ENCODE measurements at places on chromosomes 16 and 17.

DNA sequence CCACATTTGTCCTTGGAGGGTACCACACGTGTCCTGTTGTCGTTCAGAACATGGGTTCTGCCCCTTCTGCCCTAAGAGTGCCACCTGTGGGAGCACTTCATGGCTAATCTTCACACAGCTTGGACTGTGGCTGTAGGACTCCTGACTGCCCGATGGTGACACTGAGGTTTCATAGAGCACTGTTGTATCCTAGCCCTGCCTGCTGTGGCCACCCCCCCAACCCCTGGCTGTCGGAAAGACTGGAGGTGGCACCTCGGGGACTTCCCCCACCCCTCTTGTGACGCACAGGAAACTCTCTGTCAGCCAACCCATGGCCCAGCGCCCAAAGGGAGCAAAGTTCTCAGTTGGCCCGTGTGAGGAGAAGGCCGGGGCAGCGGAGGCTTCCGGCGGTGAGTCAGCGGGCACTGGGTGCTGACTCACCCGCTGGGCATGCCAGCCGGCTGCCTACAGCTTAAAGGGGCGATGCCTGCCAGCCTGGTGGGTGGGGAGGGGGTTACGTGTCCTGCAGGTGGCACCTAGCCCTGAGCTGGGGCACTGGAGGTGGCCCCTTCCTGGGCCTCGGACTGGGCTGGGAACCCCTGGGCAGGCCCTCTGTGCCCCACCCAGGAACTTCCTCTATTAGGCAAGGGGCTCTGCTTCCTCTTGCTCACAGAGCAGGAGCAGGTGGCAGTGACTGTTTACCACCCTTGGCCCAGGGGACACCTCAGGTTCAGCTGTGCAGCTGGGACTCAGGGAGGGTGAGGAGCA is 3.4 kb downstream of the MAP2K3 start:
- peak; percentile 67 for DNase-seq

GRCh38 chr16:49608779-49609178 is 235.2 kb downstream of the C16orf78 start:
- no peak for DNase-seq

- peak; percentile 43 for DNase-seq
These were observed 12.8 kb upstream of the PCTP start for GRCh38 chr17:55737976-55738501.

GRCh38 chr17:10309003-10309974 is 63.5 kb downstream of the MYH13 start:
- DNase-seq: no peak

GRCh38 chr16:77459534-77460254 is 24.9 kb upstream of the ADAMTS18 start:
- DNase-seq: no peak

- DNase-seq: no peak
These were observed 28.9 kb downstream of the CPSF4L start for GRCh38 chr17:73232587-73233373.

- DNase-seq: no peak
These were observed 32.3 kb downstream of the GRB7 start for GRCh38 chr17:39769974-39770587.

GRCh38 chr17:15291674-15292361 is 26.7 kb upstream of the PMP22 start:
- no peak for DNase-seq

- DNase-seq: no peak
These were observed 10.9 kb downstream of the SLC43A2 start for GRCh38 chr17:1617620-1618174.

GRCh38 chr17:28096756-28097155 is 54.3 kb downstream of the NLK start:
- DNase-seq: no peak

DNA sequence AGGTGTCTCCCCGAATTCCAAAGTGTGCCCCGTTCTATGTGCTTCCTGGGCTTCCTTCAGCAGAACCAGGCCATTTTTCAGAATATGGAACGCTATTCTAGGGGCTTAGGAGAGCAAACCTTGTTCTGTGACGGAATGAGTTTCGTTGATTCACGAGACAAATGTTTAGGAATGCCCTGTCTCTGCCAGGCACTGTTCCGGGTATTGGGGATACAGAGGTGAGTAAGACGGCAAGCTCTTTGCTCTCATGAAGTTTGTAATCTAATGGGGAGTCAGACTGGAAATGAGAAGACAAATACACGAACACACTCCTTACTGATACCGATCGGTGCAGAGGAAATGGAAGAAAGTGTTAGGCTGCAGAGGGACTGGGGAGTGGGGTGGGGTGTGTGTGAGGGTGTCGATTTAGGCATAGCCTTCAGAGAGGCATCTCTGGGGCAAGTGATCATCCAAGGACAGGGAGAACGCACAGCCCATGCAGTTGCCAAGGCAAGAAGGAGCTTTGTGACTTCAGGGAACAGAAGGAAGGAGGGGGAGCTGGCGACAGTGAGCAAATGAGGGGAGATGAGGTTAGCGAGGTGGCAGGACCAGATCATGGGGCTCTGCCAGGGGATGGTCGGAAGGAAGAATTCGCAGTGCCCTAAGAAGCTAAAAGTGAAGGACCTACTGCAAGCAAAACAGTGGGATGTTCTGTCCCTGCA is 189.6 kb downstream of the MSI2 start:
- DNase-seq: no peak

DNA sequence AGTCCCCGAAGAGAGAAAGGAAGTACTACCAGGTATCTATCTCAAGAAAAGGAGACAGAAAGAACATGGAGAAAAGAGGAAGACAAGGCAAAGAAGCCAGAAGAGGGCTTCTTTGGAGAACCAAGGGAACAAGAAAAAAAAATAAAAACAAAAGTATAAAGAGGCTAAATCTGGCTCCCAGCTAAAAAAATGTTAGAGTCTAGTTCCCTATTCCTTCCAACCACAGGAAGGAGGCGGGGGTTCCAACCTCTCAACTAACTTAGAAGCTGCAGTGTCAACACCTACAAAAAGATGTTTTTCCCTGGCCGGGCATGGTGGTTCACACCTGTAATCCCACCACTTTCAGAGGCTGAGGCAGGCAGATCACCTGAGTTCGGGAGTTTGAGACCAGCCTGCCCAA is 13.4 kb downstream of the UTP6 start:
- DNase-seq: no peak

GRCh38 chr16:55506708-55507107 is 2.2 kb upstream of the LPCAT2 start:
- DNase-seq: no peak

GRCh38 chr17:48044851-48045250 is 3.3 kb upstream of the NFE2L1 start:
- no peak for DNase-seq

- peak; percentile 92 for DNase-seq
These were observed 822 bp upstream of the ZSCAN10 start for GRCh38 chr16:3099732-3100499.

GRCh38 chr16:86010680-86011141 is 111.7 kb downstream of the IRF8 start:
- no peak for DNase-seq

GRCh38 chr17:83185023-83186002 is 105.9 kb downstream of the METRNL start:
- DNase-seq: no peak

- DNase-seq: no peak
These were observed 23.4 kb downstream of the SMURF2 start for GRCh38 chr17:64638552-64639203.

DNA sequence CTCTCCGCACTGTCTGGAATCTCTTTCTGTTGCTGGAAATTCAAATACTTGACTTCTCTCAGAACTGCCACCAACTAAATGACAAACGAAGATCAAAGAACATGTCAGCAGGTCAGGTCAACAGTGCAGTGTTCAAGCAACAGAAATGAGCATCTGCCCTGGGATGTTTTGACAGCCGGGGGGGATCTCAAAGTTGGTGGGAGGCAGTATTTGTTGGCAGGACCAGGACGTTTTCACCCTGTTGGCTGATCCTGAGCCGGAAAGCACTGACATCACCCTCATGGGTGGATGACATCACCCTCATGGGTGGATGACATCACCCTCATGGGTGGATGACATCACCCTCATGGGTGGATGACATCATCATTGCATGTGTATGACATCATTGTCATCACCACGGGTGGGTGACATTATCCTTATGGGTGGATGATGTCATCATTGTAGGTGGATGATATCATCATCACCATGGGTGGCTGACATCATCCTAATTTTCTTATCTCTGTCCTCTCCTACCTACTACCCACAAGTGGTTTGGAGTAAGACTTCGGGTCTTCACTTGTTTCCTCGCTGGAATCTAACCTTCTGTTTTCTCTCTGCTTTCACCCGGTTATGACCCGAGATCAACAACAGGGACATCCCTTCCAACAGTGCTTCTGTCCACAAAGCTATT is 18.9 kb downstream of the DNAH17 start:
- no peak for DNase-seq

- DNase-seq: no peak
These were observed 56.1 kb upstream of the TOX3 start for GRCh38 chr16:52603015-52603414.

DNA sequence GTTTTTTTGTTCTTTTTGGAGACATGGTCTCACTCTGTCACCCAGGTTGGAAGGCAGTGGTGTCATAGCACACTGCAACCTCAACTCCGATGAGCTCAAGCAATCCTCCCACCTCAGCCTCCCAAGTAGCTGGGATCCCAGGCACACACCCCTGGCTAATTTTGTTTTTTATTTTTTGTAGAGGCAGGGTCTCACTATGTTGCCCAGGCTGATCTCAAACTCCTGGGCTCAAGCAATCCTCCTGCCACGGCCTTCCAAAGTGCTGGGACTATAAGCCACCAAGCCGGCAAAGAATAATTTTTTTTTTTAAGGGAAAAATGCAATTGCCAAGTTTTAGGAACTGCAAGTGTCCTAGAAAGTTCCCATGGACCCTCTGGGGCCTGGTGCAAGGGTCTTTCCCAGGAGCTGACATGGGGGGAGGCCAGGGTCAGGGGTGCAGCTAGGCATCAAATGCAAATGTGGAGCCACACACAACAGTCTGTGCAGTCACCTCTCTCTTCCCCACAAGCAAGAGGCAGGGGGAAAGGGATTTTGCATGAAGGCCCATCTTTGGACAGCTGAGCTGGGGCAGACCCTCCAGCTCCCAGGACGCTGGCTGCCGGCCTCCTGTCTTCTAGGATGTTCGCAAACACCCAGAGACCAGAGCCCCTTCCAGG is 20.1 kb upstream of the BCAR1 start:
- DNase-seq: no peak

DNA sequence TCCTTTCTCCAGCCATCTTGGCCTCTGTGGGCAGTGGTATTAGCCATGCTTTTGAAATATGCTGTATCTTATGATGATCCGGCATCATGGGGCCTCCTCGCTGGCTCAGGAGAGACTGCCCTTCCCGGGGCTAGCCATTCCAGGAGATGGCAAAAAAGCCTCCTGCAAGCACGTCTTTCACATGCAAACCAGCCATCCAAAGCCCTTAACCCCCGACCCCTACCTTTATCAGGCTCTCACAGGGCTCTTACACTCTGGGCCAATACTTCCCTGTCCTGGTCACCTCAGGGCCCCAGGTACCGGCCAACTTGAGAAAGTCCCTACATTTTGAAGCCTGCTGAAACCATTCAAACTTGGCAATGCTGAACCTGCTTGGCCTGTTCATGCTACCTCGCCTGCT is 36.4 kb downstream of the MYH13 start:
- no peak for DNase-seq

GRCh38 chr16:84593825-84594724 is 23.8 kb downstream of the COTL1 start:
- DNase-seq: no peak

GRCh38 chr16:24850289-24850938 is 4.7 kb downstream of the SLC5A11 start:
- no peak for DNase-seq

GRCh38 chr17:75738218-75738802 is 17.1 kb downstream of the ITGB4 start:
- DNase-seq: peak; percentile 49

DNA sequence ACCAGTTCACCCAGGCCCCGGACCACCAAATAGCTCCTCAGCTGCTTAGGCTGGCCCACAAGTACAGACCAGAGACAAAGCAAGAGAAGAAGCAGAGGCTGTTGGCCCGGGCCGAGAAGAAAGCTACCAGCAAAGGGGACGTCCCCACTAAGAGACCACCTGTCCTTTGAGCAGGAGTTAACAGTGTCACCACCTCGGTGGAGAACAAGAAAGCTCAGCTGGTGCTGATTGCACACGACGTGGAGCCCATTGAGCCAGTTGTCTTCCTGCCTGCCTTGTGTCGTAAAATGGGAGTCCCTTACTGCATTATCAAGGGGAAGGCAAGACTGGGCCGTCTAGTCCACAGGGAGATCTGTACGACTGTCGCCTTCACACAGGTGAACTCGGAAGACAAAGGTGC is 15.4 kb downstream of the FOXF1 start:
- no peak for DNase-seq

DNA sequence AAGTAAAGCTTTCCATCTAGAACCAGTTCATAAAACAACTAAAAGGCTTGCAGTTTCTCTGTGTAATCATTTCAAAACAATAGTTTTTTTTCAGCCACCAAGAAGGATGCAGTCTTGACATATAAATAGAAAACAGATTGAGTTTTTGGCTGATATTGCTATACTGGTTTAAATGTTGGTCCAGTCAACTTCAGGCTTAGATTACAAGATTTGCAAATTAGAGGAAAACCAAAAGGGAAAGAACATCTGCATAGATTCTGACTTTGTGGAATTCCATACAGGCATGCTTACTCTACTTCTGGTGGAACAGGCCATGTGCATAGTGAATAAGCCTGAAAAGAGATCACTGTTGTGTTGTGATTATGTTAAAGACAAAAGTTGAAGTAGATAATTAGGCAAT is 150.3 kb downstream of the BCAS3 start:
- no peak for DNase-seq

- no peak for DNase-seq
These were observed 1.3 kb downstream of the DGKE start for GRCh38 chr17:56835264-56835585.

DNA sequence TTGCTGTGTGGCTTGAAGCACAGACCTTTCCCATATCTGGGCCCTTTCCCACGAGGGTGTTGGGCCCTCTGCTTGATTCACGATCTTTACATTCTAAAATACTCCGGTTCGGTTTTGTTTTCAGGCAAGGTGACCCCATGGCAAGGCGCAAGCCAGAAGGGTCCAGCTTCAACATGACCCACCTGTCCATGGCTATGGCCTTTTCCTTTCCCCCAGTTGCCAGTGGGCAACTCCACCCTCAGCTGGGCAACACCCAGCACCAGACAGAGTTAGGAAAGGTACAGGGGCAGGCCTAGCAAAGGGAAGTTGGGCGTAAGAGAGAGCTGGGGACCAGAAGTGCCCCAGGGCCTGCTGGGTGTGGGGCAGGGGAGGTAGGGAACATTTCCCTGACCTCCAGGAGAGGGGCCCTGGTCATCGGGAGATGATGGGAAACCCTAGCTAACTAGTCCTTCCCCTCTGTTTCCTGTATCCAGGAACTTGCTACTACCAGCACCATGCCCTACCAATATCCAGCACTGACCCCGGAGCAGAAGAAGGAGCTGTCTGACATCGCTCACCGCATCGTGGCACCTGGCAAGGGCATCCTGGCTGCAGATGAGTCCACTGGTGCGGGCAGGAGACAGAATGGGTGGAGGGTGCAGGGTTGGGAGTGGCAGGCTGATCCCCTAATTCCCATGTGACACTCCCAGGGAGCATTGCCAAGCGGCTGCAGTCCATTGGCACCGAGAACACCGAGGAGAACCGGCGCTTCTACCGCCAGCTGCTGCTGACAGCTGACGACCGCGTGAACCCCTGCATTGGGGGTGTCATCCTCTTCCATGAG is 1.4 kb downstream of the ALDOA start:
- DNase-seq: no peak
